ENCODE measurements at places on chromosomes 1 and 21.

DNA sequence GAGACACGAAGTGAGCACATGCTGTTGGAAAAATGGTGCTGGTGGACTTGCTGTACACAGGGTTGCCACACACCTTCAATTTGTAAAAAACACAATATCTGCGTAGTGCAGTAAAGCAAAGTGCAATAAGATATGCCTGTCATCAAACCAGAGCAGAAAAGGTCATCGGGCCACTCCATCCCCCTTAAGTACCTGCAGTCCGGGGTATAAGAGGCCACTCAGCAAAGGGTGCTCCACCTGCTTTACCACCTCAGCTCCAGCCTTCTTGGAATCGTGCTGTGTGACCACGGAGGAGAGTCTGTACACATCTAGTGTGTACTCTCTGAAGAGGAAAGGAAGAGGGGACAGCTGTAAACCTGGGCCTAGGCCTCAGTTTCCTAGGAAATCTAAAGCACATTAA is 10.9 kb downstream of the YARS1 start:
- no peak for DNase-seq

DNA sequence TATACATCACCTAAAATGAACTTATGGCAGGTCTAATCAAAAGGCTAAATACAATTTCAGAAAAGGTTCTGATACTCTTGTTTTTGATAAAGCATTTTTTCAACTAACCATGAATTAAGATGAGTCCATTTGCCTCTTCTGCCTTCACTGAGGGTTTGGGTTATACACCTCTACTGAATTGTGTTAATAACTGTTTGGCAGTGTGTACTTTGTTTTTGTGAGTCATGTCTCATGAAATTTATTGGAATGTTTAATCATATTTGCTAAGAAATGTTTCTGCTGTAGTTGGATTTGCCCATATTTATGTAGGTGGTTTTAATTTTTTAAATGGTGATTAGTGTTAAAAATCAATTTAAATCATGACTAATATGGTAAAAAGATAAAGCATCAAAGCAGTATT is 190.5 kb downstream of the HS2ST1 start:
- no peak for DNase-seq

GRCh38 chr1:18812453-18812939 is 47.0 kb downstream of the TAS1R2 start:
- no peak for DNase-seq

DNA sequence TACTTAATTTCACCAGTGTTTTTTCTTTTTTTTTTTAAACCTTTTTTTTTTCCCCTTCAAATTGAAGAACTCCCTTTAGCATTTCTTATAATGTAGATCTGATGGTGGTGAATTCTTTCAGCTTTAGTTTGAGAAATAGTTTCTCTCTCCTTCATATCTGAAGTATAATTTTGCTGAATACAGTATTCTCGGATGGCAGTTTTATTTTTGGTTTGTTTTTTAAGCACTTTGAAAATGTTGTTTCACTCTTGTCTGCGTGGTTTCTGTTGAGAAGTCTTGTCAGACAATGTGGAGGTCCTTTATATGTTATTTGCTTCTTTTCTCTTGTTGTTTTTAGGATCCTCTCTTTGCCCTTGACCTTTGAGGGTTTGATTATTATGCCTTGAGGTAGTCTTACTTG is 135.1 kb downstream of the RPS6KC1 start:
- no peak for DNase-seq

- no peak for DNase-seq
These were observed 9.0 kb upstream of the IFFO2 start for GRCh38 chr1:18965206-18966173.

DNA sequence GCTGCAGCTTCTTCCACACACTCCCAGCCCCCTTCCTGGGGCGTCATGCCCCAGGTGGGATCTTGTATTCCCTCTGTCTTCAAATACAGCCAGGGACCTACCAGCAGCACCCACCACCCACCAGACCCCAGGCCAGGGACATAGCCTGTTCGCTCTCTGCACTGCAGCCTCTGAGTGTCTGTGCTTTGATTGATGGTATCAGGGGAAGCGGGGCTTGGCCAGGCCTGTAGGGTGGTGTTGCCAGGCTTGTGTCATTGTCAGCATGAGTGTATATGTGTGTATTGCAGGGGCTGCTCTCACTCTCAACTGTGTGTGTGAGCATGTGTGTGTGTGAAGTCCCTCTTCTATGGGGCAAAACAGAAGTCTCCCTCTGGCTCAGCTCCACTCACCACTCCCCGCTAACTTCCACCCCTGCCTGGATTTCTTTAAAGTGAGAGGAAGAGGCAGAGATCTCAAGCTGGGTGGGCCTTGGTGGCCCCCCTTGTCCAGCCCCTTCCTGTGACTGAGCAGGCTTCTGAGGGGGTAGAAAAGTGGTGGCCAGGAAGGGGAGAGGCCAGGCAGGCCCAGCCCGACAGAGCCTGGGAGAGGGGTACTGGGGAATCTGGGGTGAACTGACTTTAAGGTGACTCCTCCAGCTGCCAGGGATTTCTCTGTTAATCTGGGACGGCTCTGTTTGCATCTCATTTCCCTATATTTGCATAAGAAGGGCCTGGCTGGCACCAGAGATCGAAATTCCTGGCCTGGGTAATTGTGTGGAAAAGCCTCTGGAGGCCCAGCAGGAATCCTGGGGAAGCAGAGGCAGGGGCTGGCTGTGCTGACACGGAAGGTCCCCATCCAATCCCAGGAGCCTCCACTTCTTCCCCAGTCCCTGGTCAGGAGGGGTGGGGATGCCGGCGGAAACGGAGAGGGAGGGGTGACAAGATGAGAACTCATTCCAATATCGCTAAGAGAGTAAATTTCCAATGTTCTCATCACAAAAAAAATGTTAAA is 18.6 kb upstream of the ADGRB2 start:
- no peak for DNase-seq

DNA sequence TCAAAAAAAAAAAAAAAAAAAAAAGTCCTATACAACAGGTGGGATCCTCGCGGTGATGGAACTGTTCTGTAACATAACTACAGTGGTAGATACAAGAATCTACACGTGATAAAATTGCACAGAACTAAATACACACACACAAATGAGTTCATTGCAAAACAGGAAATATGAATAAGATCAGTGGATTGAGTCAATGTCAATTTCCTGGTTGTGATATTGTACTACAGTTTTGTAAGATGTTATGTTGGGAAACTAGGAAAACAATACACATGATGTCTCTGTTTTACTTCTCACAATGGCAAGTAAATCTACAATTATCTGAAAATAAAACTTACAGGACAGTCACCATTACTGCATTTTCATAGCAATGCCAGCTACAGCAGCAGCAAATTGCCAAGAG is 59.8 kb downstream of the ITGB3BP start:
- no peak for DNase-seq

GRCh38 chr1:64514197-64514765 is 44.4 kb downstream of the CACHD1 start:
- no peak for DNase-seq

GRCh38 chr1:9322661-9323244 is 30.1 kb downstream of the SPSB1 start:
- no peak for DNase-seq

- DNase-seq = no peak
These were observed 275.4 kb upstream of the NR5A2 start for GRCh38 chr1:199751962-199752687.

GRCh38 chr1:226034482-226034881 is 28.0 kb upstream of the H3-3A start:
- DNase-seq = no peak

- no peak for DNase-seq
These were observed 7.5 kb upstream of the GJA8 start for GRCh38 chr1:147895123-147895522.

DNA sequence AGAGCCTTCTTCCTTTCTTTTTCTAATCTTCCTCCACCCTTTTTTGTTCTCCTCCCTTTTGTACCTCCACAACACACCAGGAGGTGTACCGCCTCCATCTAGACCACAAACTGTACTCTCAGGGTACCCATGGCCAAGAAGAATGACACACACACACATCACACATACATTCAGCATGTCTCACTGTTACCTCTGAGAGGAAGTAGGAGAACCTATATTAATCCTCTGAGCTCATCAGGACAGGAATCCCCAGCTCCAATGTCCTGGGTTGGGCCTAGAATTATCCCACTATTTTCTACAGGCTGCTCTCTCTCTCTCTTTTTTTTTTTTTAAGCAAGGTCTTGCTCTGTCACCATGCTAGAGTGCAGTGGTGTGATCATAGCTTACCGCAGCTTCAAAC is 36.7 kb downstream of the ATP2B4 start:
- DNase-seq = no peak

- DNase-seq = no peak
These were observed 67.5 kb upstream of the VAMP3 start for GRCh38 chr1:7703321-7704213.

GRCh38 chr1:54376430-54377039 is 29.7 kb downstream of the SSBP3 start:
- no peak for DNase-seq

DNA sequence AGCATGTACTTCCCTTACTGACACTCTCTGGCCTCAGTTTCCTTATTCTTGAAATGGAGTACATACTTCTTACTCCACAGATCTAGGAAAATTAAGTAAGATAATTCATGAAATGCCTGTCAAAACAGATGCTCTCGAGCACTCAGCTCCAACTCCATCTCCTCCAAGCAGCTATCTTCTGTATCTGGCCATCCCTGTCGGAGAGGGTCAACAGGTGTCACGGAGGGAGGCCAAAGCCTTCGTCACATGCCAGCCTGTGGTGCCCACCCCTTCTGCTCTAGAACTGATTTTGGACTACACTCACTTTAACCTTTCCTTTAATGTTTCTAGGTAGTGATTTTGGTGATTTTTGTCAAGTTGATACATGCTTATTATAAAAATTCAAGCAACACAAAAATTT is 18.8 kb upstream of the PKP1 start:
- no peak for DNase-seq

DNA sequence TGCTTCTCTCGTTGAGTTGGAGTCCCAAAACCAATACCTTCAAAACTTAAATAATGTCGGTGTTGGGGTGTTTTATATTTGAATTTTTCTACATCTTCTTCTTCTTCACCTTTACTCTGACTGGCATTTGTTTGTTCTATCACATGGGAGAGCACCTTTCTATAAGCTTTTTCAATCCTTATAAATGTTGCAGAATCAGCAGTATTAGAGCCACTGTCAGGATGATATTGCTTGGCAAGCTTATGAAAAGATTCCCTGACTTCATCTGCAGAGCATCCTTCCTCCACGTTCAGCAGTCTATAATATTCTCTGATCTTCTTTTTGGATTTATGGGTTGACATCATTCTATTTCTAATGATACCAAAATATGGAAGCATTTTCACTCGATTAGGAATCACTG is 2.6 kb downstream of the DNAJC28 start:
- no peak for DNase-seq

GRCh38 chr1:212428496-212428895 is 4.2 kb upstream of the NENF start:
- DNase-seq = no peak

GRCh38 chr1:7583291-7584096 is 187.6 kb upstream of the VAMP3 start:
- no peak for DNase-seq

- DNase-seq = no peak
These were observed 30.5 kb upstream of the B3GALT2 start for GRCh38 chr1:193216920-193217319.

DNA sequence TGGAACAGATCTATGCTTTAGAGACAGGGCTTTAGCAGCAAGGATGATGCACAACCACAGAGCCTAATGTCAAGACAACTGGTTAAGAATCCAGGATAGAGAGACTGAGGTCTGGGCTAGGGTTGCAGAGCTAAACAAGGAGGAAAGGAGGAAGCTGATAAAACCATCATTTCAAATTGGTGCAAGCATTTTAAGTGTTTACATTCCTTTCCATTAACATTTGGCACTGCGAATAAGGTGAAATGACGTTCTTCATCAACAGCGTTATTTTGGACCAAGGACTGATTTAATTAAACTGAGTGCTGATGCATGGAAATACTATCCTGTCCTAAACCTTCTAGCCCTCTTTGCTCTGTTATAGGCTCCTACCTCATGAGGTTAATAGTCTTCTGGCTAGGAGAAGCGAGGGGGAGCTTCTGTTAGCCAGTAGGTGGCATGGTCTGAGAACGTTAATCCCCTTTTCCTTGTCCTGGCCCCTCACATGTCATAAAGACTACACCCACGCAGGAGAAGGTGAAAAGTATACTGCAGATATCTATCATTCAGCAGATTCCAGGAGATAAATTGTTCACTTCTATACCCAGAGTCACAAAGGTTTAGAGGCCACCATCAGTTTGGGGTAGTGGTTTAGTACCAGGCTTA is 7.6 kb upstream of the C1orf21 start:
- no peak for DNase-seq

- DNase-seq = no peak
These were observed 333 bp upstream of the CHAF1B start for GRCh38 chr21:36384885-36385232.

- no peak for DNase-seq
These were observed 107.5 kb downstream of the RGL1 start for GRCh38 chr1:183912265-183912886.

GRCh38 chr1:225651872-225652728 is 823 bp downstream of the ENAH start:
- DNase-seq = no peak

GRCh38 chr1:17274186-17275170 is 25.6 kb downstream of the PADI3 start:
- no peak for DNase-seq

- DNase-seq = no peak
These were observed 477.9 kb downstream of the LMO4 start for GRCh38 chr1:87806379-87807094.

GRCh38 chr1:229124116-229124515 is 146.8 kb upstream of the RAB4A start:
- no peak for DNase-seq

GRCh38 chr1:53482441-53483153 is 23.4 kb downstream of the DMRTB1 start:
- no peak for DNase-seq

- no peak for DNase-seq
These were observed 73.1 kb upstream of the GJB5 start for GRCh38 chr1:34681480-34682451.

DNA sequence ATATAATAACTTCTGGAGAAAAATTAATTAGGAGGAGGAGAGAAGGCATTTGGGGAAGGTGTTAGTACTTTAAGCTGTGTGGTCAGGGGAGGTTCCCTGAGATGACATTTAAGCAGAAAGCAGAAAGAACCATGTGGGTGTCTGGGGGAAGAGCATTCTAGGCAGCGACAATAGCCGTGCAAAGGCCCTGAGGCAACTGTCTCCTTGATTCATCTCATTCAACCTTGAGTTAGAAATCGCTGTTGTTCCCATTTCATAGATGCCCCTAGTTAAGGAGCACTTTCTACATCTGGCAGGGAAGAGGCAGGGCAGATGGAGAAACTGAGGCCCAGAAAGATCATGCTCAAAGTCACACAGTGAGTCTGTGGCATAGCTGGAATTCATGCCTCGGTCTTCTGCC is 108.6 kb upstream of the RUNX3 start:
- no peak for DNase-seq

GRCh38 chr1:193085263-193085662 is 20.0 kb downstream of the GLRX2 start:
- no peak for DNase-seq

DNA sequence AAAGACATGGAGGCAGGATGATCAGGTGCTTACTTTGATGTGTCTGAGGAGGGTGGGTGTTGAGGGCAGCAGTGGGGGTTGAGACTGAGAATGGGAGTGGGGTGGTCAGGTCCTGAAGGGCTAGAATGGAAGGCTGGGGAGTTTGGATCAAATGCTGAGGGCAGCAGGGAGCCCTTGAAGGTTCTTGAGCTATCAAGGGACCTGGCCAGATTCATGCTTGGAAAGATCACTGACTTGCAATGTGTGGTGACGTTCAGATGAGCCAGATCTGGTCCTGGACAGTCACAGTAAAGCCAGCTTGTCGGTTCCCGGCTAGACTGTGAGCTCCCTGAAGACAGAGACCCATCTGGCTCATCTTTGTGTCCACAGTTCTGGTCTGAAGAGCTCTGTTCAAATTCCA is 3.8 kb downstream of the EPHB2 start:
- no peak for DNase-seq

Measured in activated CD4-positive, CD25-positive, alpha-beta regulatory T cell (primary cell).